ENCODE measurements at places on chromosomes 4 and X.

GRCh38 chr4:142405695-142406498 is 440.2 kb downstream of the INPP4B start:
- no peak for DNase-seq

GRCh38 chrX:107978707-107979307 is 3.4 kb downstream of the TEX13B start:
- DNase-seq: no peak

DNA sequence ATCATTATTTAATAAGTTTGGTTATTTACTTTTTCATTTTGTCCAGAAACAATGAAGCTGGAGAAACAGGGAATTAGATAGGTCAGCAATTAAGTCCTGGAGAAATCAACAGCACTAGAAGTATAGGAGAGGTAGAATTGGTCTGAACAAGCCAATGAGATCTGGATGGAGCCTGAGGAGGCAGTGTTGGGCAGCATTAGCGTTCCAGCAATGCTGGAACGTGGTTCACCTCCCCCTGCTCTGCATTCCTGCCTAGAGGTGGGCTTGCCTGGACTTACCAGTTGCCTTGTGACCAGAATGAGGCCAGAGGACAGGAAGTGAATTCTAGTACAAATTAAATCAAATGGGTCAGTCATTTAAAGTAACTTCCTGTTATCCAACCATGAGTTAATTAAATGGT is 4.6 kb downstream of the RASSF6 start:
- DNase-seq: no peak

GRCh38 chr4:66071911-66072310 is 401.6 kb upstream of the EPHA5 start:
- no peak for DNase-seq

DNA sequence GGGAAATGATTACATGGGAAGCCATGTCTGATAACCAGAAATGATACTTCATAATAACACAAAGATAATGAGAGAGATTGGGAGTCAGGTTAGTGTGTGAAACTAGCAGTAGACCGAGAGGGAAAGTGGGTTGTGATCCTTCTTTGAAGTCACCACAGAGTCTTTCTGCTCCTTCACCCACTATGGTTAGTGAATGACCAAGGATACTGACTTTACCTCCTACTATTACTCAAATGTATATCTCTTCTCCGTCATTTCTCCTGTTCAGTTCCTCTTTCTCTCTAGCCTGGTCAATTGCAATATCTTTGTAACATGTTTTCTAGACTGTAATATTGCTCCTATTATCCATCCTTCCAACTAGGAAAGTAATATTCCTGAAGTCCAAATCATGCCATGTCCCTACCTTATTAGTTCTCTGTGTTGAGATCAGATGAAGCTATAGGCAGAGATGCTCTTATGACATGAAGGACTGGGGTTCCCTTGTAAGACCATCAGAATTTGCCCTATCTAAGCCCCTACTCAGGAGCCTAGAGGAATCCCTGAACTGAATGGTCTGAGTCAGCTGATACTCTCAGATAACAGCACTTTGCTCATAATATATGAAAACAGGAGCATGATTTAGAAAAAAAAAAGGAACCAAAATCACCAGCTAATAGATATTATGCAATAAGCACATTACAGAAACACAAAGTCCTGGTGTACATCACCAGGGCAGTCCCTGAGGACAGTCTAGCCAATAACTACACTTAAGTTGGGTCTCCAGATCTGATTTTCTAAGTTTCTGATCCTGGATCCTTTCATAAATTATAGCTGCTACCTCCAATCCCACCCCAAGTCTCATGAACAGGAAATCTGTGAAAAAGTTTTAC is 81.2 kb downstream of the SHROOM3 start:
- no peak for DNase-seq

DNA sequence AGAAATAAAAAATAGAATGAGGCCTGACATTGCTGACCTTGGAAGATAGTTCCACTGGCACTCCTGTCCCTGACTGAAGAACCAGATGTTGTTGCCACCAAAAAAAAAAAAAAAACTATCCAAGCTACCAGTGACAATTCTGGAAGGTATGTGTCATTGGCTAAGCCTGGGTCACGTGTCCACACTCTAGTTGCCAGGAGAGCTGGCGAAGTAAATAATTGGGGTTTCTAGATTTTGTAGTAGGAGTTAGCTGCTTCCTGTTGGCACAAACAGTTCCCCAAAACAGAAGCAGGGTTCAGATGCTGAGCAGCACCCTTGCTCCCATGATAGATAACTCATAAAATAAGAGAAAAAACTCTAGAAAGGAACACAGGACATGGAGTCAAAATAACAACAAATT is 20.5 kb downstream of the MND1 start:
- peak; percentile 12 for DNase-seq
